Activated T-helper 17 cell treated with anti-CD3 and anti-CD28 coated beads, Interleukin-2, amount 50 U/mL, for 72 hours (primary cell): ENCODE measurements at places on chromosomes 2 and 18.

GRCh38 chr2:27766287-27766661, 5.2 kb upstream of the MRPL33 start:
- no peak for ATAC-seq

DNA sequence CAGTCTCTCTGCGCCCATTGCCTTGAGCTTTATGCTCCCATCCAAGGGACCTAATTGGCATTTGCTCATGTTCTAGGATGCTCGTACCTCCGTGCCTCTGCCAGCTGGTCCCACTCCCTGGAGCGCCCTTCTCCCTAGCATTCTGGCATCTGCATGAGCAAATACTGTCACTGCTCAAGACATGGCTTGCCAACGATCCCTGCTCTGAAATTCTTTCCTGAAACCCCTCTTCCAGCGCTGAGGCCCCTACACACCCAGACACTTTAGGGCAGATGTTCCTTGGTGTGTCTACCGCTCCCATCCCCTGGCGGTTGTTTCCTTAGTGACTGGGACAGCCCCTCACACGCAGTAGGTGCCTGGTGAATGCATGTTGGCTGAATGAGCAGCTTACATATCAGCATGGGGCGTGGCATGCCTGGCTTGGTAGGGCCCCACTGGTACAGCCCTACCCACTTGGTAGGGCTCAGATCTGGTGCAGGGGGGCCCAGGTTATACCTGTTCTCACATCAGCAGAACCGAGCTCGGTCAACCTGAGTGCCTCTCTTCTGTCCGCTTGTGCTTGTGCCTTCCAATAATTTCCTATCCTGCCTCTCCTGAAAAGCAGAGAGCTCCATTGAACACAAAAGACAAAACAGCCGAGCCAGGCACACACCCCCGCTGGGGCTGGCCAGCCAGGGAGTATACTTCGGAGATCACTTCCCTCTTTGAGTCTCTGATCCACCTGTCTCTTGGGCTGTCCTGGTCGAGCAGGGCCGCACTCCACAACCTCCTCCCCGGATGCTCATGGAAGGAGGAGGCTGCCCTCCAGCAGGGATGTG, 59.2 kb downstream of the INHBB start:
- ATAC-seq: no peak

GRCh38 chr2:88669482-88670214, 21.8 kb upstream of the RPIA start:
- peak; percentile 68 for ATAC-seq

DNA sequence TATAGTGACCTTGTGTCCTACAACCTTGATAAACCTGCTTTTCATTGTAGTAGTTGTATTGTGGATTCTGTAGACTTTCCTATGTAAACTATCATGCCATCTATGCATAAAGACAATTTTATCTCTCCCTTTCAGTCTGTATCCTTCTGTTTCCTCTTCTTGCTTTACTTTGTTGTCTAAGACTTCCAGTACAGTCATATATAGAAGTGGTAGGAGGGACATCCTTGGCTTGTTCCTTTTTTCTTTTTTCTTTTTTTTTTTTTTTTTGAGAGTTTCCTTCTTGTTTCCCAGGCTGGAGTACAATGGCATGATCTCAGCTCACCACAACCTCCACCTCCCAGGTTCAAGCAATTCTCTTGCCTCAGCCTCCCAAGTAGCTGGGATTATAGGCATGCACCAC, 39.7 kb downstream of the UBE2F start:
- no peak for ATAC-seq

GRCh38 chr2:30135541-30135940, 11.3 kb upstream of the YPEL5 start:
- ATAC-seq: no peak

DNA sequence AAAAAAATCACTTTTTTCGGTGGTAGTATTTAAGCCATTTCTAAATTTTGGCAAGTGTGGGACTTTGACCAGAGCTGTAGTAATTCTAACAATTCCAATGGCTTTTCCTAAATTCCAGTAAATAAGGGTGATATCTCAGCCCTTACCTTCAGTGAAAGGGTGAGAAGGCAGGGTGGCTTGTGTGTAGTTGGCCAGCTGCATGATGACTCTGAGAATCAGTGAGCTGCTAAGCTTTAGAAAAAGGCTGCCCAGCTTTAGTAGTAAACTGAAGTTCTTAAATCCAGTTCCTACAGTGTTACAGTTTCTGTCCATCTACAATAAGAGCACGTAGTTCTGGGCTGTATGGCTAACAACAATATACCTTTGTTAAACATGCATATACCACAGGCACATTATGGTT, 42.0 kb downstream of the OXER1 start:
- no peak for ATAC-seq

DNA sequence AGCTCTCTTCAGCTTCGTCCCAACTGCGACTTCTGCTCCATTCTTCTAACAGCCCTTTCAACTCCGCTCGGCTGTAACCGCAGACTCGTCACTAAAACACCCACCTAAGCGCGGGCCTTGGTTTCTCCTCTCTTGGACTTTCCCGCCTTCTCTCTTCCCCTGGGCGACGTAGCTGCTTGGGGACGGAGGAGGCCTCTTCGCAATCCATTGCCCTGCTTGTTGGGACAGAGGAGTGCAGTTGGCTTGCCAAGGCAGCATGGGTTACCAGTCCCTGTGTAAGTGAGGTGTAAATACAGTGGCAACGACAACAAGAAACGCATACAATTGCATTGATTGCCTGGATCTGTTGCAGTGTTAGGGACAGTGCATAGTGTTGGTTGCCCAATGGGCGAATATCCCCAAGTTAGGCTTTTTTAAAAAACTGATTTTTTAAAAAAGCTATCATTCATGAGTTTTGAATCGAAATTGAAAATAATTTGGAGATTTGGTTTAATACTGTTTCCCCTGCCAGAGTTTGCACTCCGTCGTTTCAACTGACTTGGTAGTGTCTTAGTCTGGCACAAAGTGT, 484 bp upstream of the DARS1 start:
- peak; percentile 63 for ATAC-seq

- ATAC-seq: no peak
These were observed 179.6 kb upstream of the ALKAL2 start for GRCh38 chr2:467543-467891.

- no peak for ATAC-seq
These were observed 14.0 kb upstream of the MCFD2 start for GRCh38 chr2:46929612-46930011.

DNA sequence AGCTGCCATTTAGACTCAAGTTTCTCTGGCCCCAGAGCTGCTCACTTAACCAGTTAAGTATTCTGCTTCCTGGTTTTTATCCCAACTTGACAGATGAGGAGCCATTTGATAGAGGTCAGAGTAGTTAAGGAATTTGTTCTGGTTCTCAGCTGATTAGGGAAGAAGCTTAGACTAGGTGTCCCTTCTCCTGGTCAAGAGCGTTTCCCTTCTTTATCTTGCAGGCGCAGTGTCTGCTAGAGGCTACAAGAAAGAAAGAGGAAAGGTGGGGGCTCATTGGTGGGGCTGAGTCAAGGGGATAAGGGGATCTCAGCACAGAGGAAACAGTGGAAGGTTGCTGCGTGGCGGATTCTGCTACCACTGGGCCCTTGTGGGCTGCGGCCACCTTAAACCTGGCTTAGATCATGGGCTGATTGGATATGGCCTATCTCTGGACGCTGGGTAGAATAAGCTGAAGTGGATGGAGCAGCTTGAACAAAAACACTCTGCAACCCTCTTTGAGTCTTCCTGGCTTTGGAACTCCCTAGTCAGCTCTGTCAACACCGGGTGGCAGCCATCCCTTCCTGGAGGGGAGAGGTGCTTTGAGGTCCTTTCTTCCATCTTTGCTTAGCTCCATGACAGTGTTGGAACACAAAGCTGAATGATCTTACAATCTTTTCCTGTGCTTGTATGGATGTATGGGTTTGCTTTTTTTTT, 70.8 kb downstream of the QPCT start:
- no peak for ATAC-seq

DNA sequence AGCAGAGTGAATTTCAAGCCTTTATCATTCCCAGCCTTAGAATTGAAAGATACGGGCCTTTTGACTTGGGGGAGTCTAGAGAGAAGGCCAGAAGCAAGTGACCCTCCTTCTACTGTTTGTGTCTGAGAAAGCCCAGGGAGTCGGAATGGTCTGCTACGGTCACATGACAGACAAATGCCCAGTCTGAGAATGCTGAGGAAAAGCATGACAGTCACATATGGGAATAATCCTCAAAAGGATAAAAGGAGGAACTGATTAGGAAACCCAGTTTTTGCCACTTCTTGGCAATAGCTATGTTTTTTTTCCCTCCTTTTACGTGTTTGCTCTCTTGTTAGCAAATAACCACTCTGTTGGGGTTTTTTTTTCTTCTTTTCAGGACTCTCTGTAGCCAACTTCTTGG, 38.1 kb upstream of the HNRNPA3 start:
- ATAC-seq: no peak

- ATAC-seq: no peak
These were observed 497 bp downstream of the DSC3 start for GRCh38 chr18:31042084-31042405.

- ATAC-seq: no peak
These were observed 229.8 kb downstream of the CCDC178 start for GRCh38 chr18:33210575-33211189.

GRCh38 chr2:130289780-130290179, 52.9 kb upstream of the IMP4 start:
- no peak for ATAC-seq
